ENCODE measurements at places on chromosomes 5 and 9. TPM values are rescaled to one million over a fixed set of nuclear protein-coding genes. Genes with fewer than 3 reads are reported as not detected.

The MEGF10 gene
- not detected for total RNA-seq

The SLC23A1 gene
- not detected for total RNA-seq

- H3K27me3 ChIP-seq: no peaks in the 10 kb centered on the region
- DNase-seq: no peak
- H3K4me3 ChIP-seq: no peak overlapping the region
- H3K36me3 ChIP-seq: no peaks in the 10 kb centered on the region
These were observed 52.3 kb downstream of the MYO10 start for GRCh38 chr5:16883806-16884205.

- no peak overlapping the region for H3K4me3 ChIP-seq
- H3K36me3 ChIP-seq: no peaks in the 10 kb centered on the region
- H3K4me1 ChIP-seq: no peaks in the 10 kb centered on the region
- H3K27me3 ChIP-seq: no peaks in the 10 kb centered on the region
- no peak overlapping the region for H3K27ac ChIP-seq
- no peak for DNase-seq
These were observed 6.9 kb upstream of the IGFBPL1 start for GRCh38 chr9:38431116-38431515.

- no peak overlapping the region for H3K27ac ChIP-seq
- H3K36me3 ChIP-seq: no peaks in the 10 kb centered on the region
These were observed 146.1 kb upstream of the HMHB1 start for GRCh38 chr5:143665866-143666265.

DNA sequence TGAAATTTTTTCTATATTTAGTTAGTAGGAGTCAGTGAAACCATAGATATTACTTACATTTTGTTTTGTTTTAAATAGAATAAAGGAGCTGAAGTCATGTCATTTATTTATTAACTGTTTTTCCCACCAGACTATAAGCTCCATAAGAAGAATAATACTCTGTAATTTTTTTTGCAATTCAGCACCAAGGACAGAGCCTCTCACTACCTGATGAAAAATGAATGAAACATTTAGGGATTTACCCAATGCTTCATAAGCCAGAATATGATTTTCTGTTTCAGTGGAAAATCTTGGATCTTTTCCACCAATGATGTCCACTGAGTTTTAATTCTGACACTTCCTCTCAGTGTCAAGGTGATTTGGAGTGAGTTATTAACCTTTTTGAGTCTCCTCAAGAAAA is 624.9 kb upstream of the GRAMD2B start:
- no peak overlapping the region for H3K27ac ChIP-seq
- no peaks in the 10 kb centered on the region for H3K4me1 ChIP-seq
- no peaks in the 10 kb centered on the region for H3K36me3 ChIP-seq
- no peak for DNase-seq

DNA sequence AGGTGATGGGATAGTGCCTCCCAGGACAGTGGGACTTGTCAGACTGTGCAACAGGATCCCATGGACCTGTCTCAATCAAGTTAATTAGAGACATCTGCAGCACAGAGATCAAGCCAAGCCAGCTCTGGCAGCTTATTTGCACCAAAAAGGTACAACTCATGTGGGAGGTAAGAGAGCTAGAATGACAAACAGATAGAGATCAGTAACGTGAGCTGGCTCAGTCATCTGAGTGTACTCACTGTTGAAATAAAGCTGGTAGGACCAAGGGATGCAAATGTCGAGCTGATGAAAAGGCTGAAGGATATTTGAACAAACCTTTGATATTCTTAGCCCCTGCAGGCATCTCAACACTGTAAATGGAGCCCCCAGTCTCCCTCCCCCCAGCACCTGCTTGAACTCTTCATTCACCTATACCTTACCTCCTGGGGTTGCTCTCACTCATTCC is 198.1 kb downstream of the EFNA5 start:
- no peak overlapping the region for H3K4me3 ChIP-seq
- H3K36me3 ChIP-seq: no peaks in the 10 kb centered on the region
- no peak overlapping the region for H3K27ac ChIP-seq
- peaks cover 90% of the 10 kb centered on the region for H3K4me1 ChIP-seq
- no peaks in the 10 kb centered on the region for H3K27me3 ChIP-seq

DNA sequence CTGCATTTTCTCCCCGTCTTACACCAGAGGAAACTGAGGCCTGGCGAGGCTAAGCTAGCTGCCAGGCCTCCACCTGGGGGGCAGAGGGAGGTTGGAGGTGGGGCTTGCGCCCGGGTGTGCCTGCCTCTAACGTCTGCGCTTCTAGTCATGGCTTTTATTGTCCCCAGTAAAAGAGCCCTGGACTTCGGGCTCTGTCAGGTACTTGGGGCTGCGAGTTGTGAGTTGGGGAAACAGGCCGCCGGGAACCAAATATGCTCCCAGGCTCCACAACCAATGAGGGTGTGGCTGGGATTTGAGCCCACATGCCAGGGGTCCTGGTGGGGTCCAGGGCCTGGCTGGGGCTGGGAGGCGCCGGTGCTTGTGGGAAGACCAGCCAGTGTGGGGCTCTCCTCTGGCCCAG is 57.4 kb upstream of the NOTCH1 start:
- no peaks in the 10 kb centered on the region for H3K36me3 ChIP-seq
- no peak for DNase-seq
- peaks cover 75% of the 10 kb centered on the region for H3K4me1 ChIP-seq

GRCh38 chr5:135315386-135315785 is 83.6 kb downstream of the MACROH2A1 start:
- no peaks in the 10 kb centered on the region for H3K36me3 ChIP-seq
- H3K4me3 ChIP-seq: no peak overlapping the region
- DNase-seq: no peak

DNA sequence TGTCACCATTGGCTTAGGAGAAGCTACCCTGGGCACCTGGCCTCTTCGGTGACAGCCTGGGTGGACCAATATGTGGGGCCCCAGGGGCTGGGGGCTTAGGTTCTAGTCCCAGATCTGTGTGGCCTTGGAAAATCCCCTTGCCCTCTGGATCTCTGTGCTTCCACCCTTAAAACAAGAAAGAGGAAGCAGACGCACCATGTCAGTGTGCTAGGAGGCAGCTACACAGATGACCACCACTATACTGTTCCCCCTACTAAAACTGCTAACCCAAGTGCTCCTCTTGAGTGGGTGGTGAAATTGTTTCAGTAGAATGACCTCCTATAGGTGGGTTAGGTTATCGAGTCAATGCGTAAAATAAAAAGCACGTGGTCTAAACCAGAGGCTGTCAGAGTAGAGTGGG is 31.0 kb downstream of the AFAP1L1 start:
- no peak overlapping the region for H3K27ac ChIP-seq
- H3K36me3 ChIP-seq: peaks cover 15% of the 10 kb centered on the region
- DNase-seq: no peak
- no peak overlapping the region for H3K4me3 ChIP-seq
- peaks cover 30% of the 10 kb centered on the region for H3K4me1 ChIP-seq

GRCh38 chr9:33273972-33274328 is 9.1 kb downstream of the CHMP5 start:
- no peak overlapping the region for H3K4me3 ChIP-seq
- no peak overlapping the region for H3K27ac ChIP-seq
- no peaks in the 10 kb centered on the region for H3K27me3 ChIP-seq
- no peaks in the 10 kb centered on the region for H3K4me1 ChIP-seq
- H3K36me3 ChIP-seq: peaks cover 65% of the 10 kb centered on the region

Data from esophagus squamous epithelium (tissue), 5 donors.